ENCODE measurements at places on chromosomes 1 and 21.

GRCh38 chr1:15075817-15076216 lies 77.7 kb upstream of the TMEM51 start:
- DNase-seq = no peak

DNA sequence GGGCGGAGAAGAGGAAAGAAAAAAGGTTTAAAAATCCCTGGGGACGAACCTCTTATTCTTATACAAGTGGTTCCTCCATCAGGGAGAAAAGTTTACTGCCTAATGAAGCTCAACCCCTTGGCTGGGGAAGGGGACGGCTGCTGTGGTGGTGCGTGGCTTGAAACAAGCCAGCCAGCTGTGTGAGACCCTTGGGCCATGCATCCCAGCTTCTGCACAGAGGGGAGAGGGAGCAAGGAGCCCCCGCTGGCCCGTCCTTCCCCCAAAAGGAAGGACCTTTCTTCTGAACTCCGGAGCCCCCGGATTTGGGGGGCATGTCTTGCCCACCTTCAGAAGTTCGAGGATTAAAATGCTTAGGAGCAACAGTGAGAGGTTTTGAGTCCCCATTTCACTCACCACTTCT lies 67.3 kb downstream of the STUM start:
- DNase-seq = no peak

GRCh38 chr1:65113298-65113697 lies 34.7 kb upstream of the AK4 start:
- no peak for DNase-seq

DNA sequence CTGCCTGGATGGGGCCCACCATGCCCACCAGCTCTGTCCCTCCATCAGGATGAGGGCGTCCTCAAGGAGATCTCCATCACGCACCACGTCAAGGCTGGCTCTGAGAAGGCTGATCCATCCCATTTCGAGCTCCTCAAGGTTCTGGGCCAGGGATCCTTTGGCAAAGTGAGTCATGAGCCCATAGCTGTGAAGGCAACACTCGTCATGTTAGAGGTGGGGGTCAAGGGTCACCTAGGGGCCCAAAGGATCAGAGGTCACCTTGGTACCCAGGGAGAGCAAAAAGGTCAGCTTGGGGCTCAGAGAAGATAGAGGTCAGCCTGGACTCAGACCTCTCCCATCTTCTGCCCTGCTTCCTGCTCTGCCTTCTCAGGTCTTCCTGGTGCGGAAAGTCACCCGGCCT lies 17.3 kb downstream of the RPS6KA1 start:
- no peak for DNase-seq

DNA sequence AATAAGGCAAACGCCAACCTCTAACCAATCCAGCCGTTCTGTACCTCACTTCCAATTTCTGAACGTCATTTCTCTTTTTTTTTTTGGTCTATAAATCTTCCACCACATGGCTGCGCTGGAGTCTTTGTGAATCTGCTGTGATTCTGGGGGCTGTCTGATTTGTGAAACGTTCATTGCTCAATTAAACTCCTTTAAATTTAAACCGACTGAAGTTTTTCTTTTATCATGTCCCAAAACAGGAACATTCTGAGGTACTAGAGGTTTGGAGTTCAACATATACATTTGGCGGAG lies 65.5 kb upstream of the BACH1 start:
- DNase-seq = no peak

- no peak for DNase-seq
Measured at GRCh38 chr21:33554236-33554981, 11.6 kb downstream of the SON start.

DNA sequence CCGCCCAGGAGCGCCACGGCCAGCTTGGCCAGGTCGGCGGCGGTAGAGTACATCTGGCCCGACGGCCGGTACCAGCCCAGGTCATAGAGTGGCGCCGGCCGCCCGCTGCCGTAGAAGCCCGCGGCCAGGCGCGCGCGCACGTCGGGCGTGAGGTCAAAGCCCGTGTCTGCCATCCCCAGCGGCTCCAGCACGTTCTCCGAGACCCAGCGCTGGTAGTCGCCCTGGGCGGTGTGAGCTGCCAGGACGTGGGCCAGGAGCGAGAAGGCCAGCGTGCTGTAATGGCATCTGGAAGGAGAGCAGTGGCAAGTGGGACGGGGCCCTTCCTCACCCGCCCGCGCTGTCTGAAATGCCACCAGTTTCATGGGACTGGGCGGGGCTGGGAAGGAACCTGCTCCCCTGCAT lies 18.9 kb downstream of the LACTBL1 start:
- DNase-seq = no peak

DNA sequence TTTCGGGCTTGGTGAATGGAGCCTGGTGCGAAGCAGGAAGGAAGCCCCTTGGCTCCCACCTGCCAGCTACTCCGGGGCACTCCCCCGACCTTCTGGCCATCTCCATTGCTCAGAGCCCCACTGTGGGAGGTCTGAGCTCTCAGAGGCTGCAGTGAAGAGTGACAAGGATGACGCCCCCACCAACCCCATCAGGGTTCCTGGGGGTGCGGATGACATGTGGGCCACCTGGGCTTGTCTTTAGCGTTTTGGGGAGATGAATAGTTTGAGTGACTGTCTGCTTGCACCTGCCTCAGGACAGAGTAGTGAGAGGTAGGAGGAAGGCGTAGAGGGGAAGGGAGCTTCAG lies 43.2 kb upstream of the LBR start:
- DNase-seq = no peak

- DNase-seq = no peak
Measured at GRCh38 chr21:29416268-29416667, 117.5 kb downstream of the BACH1 start.

- DNase-seq = no peak
Measured at GRCh38 chr21:31103571-31104265, 65.4 kb upstream of the KRTAP19-8 start.

- no peak for DNase-seq
Measured at GRCh38 chr1:233015965-233016364, 65.6 kb downstream of the NTPCR start.

All from right cardiac atrium (tissue), 5 donors.